CD4-positive, alpha-beta memory T cell (primary cell): ENCODE measurements at places on chromosomes 7 and 10.

GRCh38 chr10:4848356-4849041 lies 22.5 kb downstream of the AKR1E2 start:
- no peak overlapping the region for H3K27ac ChIP-seq
- no peaks in the 10 kb centered on the region for H3K36me3 ChIP-seq
- H3K27me3 ChIP-seq, result no peaks in the 10 kb centered on the region
- peaks cover 4% of the 10 kb centered on the region for H3K4me1 ChIP-seq
- H3K4me3 ChIP-seq, result no peak overlapping the region
- DNase-seq, result no peak

- no peaks in the 10 kb centered on the region for H3K4me1 ChIP-seq
- no peaks in the 10 kb centered on the region for H3K27me3 ChIP-seq
- H3K27ac ChIP-seq, result no peak overlapping the region
- DNase-seq, result no peak
These were observed 239.3 kb downstream of the THSD7A start for GRCh38 chr7:11592699-11593098.

DNA sequence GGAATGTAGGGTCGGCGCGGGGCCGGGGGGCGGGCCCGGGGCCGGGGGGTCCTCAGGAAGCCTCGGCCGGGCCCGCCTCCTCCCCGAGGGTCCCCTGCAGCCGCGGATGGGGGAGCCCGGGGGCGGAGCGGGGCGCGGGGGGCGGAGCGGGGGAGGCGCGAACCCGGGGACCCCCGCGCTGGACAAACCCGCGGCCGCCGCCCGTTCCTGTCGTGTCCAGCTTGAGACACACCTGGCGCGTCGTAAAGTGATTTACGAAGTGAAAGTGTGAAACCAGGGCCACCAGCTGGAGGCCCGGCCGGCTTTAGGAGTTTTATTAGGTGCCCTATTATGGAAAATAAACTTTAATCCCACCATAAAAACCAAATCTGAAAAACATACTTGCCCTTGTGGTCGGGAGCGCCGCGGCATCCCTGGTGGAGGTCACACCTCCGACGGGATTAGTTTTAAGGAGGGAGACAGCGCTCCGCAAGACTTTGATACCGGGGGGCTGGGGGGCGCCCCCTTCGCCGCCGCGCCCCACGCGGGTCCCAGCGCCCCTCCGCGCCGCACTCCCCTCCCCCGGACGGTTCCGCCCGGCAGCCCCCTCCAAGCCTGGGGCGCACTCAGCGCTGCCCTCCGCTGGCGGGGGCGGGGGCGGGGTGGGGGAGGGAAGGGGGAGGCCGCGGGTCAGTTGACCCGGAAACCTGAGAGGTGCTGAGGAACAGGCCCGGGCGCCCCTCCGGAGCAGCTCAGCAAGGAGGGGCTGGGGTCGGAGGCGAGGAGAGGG lies 10.3 kb downstream of the MNX1 start:
- peaks cover 42% of the 10 kb centered on the region for H3K27me3 ChIP-seq
- no peak overlapping the region for H3K27ac ChIP-seq
- DNase-seq, result no peak
- no peaks in the 10 kb centered on the region for H3K36me3 ChIP-seq

- no peaks in the 10 kb centered on the region for H3K36me3 ChIP-seq
- H3K27ac ChIP-seq, result no peak overlapping the region
These were observed 116.6 kb upstream of the WDR11 start for GRCh38 chr10:120734483-120735078.
